ENCODE measurements at places on chromosomes 4 and X.

DNA sequence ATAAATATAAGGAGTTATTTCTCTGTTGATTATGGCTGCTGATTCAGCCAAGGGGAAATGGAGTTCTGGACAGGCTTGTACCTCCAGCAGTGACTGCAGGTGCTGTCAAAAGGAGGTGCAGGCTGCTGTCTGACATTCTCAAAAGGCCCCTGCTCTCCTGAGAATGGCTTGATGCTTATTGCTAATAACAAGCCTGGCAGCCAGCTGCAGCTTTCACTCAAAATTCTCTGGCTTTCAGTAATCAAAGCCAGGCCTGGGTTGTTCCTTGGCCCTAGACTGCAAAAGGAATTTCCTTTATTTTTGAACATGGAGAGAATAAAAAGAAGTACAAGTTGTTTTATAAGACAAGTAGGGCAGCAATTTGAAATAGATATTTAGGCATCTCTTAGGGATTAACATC lies 575.9 kb downstream of the MID1IP1 start:
- no peak for ATAC-seq

GRCh38 chr4:10897076-10897475 lies 212.5 kb upstream of the CLNK start:
- ATAC-seq, result no peak

GRCh38 chr4:170122252-170122651 lies 32.5 kb upstream of the AADAT start:
- no peak for ATAC-seq

DNA sequence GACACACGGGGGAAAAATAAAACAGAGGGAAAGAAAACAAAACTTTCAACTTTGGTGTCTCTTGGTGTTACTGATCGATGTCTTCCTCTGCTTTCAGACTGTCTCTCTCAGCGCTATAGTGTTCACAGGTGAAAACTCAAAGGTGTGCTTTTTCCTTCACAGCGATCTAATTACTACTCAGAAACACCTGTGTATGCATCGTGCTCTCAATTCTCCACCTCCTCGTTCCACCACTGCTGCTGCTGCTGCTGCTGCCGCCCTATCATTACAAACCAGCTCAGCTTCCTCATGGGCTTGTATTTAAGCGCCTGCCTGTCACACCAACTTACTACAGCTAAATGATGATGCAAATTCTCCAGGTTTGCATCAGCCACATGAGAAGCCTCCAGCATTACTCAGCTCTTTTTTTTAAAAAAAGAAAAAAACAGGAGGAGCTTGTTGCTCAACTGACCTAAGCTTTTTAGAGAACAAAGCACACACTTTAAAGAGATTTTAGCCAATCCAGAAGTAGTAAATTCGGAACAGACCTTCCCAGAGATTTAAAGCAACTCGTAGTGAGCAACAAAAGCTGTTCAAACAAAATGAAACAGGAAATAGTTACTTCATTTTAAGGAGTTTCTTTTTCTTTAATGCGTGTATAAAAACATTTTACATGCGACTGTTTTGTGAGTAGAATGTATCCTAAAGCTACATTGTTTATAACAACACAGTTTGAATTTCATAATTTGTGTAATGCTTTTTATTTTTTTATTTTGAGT lies at the start of gene SLC7A11:
Gene SLC7A11 (minus strand): TSS at position 274 of the 758 bp plus-strand sequence. CDS start 280 bp downstream, outside the sequence.
- peak; percentile 92 for ATAC-seq

- no peak for ATAC-seq
Observed at GRCh38 chr4:132770776-132771175, 378.3 kb upstream of the PCDH10 start.

- no peak for ATAC-seq
Observed at GRCh38 chr4:69092980-69093568, 3.2 kb upstream of the UGT2B7 start.

GRCh38 chrX:44874420-44875184 lies 1.6 kb downstream of the KDM6A start:
- no peak for ATAC-seq
